ENCODE measurements at places on chromosomes 16 and 17.
A peak's percentile ranks its signal among the peaks of the same experiment; 100 is the strongest.

GRCh38 chr16:88069397-88070168 is 118.3 kb downstream of the BANP start:
- DNase-seq, result no peak
- no peak overlapping the region for H3K27ac ChIP-seq
- no peaks in the 10 kb centered on the region for H3K27me3 ChIP-seq
- H3K4me3 ChIP-seq, result no peak overlapping the region
- peaks cover 4% of the 10 kb centered on the region for H3K4me1 ChIP-seq

DNA sequence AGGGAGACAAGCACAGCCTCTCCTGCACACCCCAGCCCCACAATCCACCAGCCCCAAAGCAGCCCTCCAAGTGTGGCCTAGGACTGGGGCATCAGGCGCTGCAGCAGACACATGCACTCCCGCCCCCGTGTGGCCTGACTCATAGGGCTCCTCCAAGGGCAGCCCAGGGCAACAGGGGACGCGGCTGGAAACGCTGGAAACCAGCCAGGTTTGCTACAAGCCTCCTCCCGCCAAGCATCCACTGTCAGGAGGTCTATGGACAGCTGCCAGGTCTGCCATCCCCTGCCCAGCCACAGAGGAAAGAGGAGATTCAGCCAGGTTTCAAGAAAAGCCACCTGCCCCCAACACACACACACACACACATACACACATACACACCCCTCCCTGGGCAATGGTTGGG is 25.8 kb downstream of the SRCIN1 start:
- no peak for DNase-seq
- H3K4me1 ChIP-seq, result peaks cover 8% of the 10 kb centered on the region
- no peaks in the 10 kb centered on the region for H3K36me3 ChIP-seq
- H3K4me3 ChIP-seq, result no peak overlapping the region
- peaks cover 43% of the 10 kb centered on the region for H3K27me3 ChIP-seq
- no peak overlapping the region for H3K27ac ChIP-seq

DNA sequence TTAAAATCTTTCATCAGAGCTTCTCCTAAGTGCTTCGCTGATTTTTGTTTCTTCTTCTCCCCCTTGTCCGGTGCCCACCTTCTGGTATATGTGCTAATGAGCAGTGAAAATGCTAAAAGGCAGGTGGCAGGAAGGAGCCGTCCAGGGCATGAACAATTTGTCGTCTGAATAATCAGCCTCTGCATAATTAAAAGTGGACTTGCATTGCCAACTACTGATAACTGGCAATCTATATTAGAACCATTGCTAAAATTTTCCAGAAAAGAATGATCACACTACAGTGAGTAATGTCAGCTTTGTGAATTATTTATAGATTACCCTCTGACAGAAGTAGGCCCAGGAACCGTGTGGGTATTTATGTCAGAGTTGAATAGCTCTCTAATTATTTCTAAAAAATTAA is 28.1 kb downstream of the SERPINF1 start:
- H3K27ac ChIP-seq, result no peak overlapping the region
- DNase-seq, result no peak
- no peaks in the 10 kb centered on the region for H3K27me3 ChIP-seq
- no peaks in the 10 kb centered on the region for H3K4me1 ChIP-seq
- no peaks in the 10 kb centered on the region for H3K36me3 ChIP-seq

- peaks cover 22% of the 10 kb centered on the region for H3K4me1 ChIP-seq
- H3K27ac ChIP-seq, result no peak overlapping the region
- no peak for DNase-seq
These were observed 7.7 kb upstream of the SREBF1 start for GRCh38 chr17:17844500-17844899.

GRCh38 chr17:15269087-15269779 is 4.1 kb upstream of the PMP22 start:
- no peak overlapping the region for H3K4me3 ChIP-seq
- H3K36me3 ChIP-seq, result no peaks in the 10 kb centered on the region
- H3K4me1 ChIP-seq, result peaks cover 6% of the 10 kb centered on the region
- no peak overlapping the region for H3K27ac ChIP-seq
- DNase-seq, result no peak
- H3K27me3 ChIP-seq, result peaks cover 33% of the 10 kb centered on the region

DNA sequence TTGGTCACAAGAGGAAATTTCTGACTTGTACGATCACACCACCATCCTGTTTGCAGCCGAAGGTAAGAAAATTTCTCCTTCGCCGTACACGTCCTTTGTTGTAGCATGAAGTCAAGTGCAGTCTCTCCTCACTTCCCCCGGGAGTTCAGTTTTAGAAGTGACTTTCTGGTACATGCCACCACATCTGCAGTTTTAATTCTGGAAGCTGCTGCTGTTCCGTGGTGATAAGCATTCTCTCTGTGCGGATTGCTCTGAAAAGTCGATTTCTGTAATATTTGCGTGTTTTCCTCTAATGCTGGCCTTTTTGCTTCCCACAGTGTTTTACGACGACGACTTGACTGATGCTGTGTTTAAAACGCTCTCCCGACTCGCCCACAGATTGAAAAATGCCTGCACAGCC is 20.6 kb downstream of the METTL22 start:
- H3K4me3 ChIP-seq, result no peak overlapping the region
- H3K4me1 ChIP-seq, result peaks cover 12% of the 10 kb centered on the region
- no peaks in the 10 kb centered on the region for H3K27me3 ChIP-seq

DNA sequence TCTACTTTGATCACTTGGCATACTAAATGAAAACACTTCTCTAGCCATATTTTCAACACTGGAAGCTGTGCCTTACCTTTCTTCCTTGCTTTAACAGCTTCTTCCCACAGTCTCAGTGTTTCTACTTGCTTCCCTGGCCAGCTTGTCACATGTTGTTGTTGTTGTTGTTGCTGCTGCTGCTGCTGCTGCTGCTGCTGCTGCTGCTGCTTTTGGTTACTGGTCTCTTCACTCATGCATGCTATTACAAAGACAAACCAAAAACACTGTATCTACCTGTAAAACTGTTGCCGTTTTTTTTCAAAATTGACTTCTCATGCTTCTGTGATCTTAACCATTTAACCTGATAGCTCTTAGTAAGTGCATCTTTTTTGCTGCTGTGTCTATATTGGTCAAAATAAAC is 9.0 kb downstream of the VEZF1 start:
- H3K36me3 ChIP-seq, result peaks cover 63% of the 10 kb centered on the region
- H3K27me3 ChIP-seq, result no peaks in the 10 kb centered on the region
- peak overlapping the region; percentile 15 for H3K27ac ChIP-seq
- peaks cover 46% of the 10 kb centered on the region for H3K4me1 ChIP-seq

DNA sequence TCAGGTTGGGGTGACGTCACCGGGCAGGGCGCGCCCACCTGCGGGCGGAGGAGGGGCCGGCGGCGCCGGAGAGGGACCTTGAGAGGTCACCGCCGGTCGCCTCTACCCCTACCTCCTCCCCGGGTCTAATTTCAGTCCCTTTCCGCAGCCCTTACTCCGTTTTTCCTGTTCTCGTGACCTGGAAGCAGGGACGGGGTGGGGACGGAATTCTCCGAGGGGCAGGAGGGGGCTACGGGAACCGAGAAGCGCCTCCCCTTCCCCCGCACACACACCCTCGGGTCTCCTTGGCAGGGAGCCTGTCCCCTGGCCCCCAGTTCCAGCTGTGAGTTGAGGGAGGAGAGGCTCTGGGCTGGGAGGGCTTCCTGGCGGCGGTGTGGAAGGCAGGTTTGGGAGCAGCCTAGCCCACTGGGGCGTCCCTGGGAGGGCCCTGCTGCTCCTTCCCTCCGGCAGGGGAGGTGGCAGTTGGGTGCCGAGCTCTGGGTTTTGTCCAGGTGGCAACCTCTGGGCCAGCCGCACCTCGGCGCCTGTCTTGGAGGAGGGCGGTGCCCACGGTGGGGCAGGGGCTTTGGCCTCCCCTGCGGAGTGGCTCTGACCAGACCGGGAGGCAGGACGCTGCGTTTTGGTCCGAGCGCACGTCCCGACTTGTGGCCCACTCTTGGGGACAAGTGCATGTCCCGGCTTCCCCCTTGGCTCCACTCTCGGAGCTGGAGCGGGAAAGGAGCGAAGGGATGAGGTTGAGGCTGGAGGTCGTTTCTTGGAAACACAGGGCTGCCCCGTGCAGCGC is 773 bp downstream of the SYNGR3 start:
- H3K4me1 ChIP-seq, result peaks cover 11% of the 10 kb centered on the region
- peak overlapping the region; percentile 80 for H3K4me3 ChIP-seq
- H3K27me3 ChIP-seq, result no peaks in the 10 kb centered on the region
- DNase-seq, result peak; percentile 79
- no peaks in the 10 kb centered on the region for H3K36me3 ChIP-seq

DNA sequence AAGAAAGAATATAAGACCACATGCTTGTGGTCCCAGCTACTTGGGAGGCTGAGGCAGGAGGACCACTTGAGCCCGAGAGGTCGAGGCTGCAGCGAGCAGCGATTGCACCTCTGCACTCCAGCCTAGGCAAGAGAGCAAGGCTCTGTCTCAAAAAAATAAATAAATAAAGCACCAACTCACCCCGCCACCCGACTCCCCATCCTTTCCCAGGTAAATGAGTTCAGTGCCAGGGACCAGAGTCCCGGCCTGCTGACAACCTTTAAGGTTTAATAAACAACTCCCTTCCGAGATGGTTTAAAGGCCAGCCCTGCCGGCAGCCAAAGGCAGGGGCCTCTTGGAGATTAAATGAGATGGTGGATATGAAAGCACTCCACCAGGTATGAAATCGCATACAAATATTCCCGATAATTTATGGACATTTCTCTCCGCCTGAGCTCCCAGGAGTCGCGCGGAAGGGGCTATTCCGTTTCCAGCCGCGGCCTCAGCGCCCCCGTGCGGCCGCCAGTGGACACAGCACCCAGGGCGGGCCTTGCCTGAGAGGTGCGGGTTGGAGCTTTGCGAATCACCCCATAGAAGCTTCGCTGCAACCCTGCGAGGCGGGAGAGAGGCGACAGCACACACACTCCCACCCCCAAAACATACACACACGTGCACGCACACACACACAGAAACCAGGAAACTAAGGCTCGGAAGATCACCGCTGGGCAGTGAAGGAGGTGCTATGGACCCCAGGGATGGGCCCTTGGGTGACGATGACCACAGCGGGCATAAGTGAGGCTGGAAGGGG is 4.0 kb upstream of the RPL38 start:
- no peaks in the 10 kb centered on the region for H3K36me3 ChIP-seq
- no peak overlapping the region for H3K4me3 ChIP-seq
- peaks cover 22% of the 10 kb centered on the region for H3K27me3 ChIP-seq
- H3K4me1 ChIP-seq, result peaks cover 17% of the 10 kb centered on the region
- peak overlapping the region; percentile 7 for H3K27ac ChIP-seq
- peak; percentile 80 for DNase-seq

GRCh38 chr16:8928467-8928957 is 35.2 kb downstream of the USP7 start:
- H3K4me3 ChIP-seq, result no peak overlapping the region
- H3K36me3 ChIP-seq, result peaks cover 11% of the 10 kb centered on the region
- no peak for DNase-seq
- H3K4me1 ChIP-seq, result peaks cover 46% of the 10 kb centered on the region
- no peaks in the 10 kb centered on the region for H3K27me3 ChIP-seq
- peak overlapping the region; percentile 44 for H3K27ac ChIP-seq

DNA sequence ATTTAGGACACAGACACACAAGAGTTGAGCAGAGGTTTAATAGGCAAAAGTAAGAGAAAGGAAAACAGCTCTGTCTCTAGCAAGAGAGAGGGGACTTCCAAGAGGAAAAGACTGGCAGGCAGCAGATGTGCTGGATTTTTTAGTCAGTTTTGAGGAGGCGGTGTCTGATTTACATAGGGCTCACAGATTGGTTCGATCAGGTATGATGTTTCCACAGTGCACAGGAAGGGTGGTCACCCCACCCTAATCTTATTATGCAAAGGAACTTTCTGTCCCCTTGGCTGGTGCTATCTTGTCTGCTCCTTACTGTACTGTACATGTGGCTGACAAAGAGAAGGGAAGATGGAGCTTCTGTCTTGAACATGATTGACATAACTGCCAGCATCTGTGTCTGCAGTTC is 25.3 kb downstream of the BFAR start:
- H3K27me3 ChIP-seq, result no peaks in the 10 kb centered on the region
- H3K4me1 ChIP-seq, result peaks cover 5% of the 10 kb centered on the region
- no peak overlapping the region for H3K4me3 ChIP-seq
- H3K36me3 ChIP-seq, result peaks cover 11% of the 10 kb centered on the region
- no peak for DNase-seq
- peak overlapping the region; percentile 70 for H3K27ac ChIP-seq

DNA sequence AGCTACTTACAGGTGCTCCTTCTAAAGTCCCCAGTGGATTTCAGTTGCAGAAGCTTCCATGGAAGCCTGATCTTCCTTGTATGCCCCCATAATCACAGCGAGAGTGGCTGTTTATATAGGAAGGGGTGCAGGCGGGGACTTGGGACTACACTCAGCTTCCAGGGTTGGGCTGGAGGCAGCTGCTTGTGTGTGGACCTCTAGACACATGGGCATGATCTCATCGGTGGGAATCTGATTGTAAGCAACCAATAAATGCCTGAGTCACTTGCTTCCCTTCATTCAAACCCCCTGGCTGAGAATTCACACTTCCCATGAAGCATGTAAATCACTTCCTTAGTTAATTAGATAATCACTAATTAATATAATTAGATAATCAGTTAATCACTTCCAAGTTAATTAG is 1.0 kb upstream of the KRT20 start:
- no peak overlapping the region for H3K27ac ChIP-seq
- no peaks in the 10 kb centered on the region for H3K36me3 ChIP-seq
- DNase-seq, result no peak
- H3K4me3 ChIP-seq, result no peak overlapping the region
- H3K27me3 ChIP-seq, result peaks cover 23% of the 10 kb centered on the region

DNA sequence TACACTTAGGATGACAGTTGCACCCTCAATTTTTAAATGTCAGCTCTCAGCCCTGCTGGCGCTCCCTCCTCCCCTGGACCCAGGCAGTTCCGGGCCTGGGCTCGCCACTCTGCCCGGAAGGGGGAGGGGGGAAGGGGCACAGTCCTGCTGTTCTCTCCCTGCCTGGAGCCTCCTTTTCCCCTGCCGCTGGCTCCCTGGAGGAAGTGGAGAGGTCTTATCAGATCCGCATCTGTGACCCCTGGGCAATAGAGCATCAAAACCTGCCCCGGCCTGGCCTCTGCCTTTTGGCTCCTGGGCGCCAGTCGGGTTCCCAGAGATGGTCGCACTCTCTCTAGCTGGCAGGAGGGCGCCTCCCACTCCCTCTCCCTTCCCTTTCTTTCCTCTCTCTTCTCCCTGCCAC is 149.3 kb downstream of the IRF8 start:
- no peak overlapping the region for H3K4me3 ChIP-seq
- H3K27me3 ChIP-seq, result peaks cover 29% of the 10 kb centered on the region
- H3K36me3 ChIP-seq, result no peaks in the 10 kb centered on the region
- no peak overlapping the region for H3K27ac ChIP-seq
- H3K4me1 ChIP-seq, result peaks cover 13% of the 10 kb centered on the region
